ENCODE measurements at places on chromosomes 1 and 21. TPM values are rescaled to one million over a fixed set of nuclear protein-coding genes. Genes with fewer than 3 reads are reported as not detected.

GRCh38 chr1:3386205-3387002 is 68.1 kb upstream of the ARHGEF16 start:
- DNase-seq: no peak

DNA sequence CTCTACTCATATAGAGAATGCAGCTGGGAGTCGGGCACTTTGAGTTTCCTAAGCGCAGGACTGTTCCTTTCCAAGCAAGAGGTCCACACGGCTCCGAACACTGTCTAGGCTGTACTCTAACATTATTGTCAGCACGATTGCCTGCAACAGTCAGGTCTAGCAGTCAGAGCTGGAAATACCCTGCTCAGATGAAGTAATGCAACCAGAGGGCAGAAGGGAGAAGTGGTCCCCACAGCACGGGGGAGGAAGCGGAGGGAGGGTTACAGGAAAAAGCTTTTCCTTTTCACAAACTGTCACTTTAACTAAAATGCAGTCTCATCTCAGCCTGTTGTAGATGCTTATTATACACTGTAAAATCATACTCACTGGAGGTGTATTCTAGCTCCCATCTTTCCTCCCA is 98.9 kb upstream of the SLC44A3 start:
- DNase-seq: no peak

DNA sequence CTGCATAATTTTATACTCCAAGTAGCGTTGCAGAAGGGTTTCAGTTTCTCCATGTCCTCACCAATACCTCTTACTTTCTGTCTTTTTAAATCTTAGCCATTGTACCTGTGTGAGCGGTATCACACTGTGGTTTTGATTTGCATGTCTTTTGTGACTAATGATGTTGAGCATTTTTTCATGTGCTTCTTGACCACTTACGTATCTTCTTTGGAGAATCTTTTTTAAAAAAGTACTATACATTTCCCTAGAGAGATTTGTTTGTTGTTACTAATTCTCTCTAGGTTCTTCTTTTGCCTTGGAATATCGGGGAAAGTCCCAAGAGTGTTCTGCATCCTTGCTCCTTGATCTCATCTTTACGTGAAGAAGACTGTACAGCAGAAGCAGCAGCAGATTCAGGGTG is 81.8 kb upstream of the WARS2 start:
- no peak for DNase-seq

The PDIK1L gene
- 19.0 TPM for total RNA-seq
